ENCODE measurements at places on chromosomes 5 and 9.

GRCh38 chr5:62124266-62124665 lies 181.7 kb upstream of the KIF2A start:
- no peak for DNase-seq

DNA sequence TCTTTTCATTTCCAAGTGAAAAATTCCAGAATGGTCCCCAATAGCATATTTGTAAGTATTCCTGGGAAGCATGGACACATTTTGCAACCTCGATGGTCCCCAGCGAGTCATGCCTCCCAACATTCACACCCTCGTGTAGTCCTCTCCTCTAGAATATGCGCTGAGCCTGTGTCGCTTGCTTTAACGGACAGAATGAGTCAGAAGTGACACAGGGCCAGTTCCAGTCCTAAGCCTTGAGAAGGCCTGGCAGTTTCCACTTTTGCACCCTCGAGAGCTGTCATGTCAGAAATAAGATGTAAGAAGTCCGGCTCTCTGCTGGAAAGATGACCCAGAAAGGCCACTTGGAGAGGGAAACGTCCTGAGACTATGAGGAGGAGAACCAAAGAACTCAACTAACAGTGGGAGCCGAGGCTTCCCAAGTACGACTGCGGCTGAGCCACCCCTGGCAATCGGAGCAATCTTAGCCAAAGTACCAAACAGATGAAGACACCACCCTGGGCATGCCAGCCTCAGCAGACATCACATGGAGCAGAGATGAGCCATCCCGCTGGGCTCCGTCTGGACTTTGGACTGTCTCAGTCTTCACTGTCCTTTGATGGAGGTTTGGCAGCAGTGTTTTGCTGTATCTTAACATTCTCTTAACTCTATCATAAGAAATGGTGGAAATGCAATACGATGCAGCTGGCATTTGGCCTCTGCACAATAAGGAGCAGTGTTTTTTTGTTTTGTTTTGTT lies 42.6 kb upstream of the GFPT2 start:
- DNase-seq, result no peak

- DNase-seq, result no peak
These were observed 1165.3 kb downstream of the TAF11L14 start for GRCh38 chr5:18799482-18800128.

GRCh38 chr5:32123058-32123805 lies 50.9 kb downstream of the GOLPH3 start:
- no peak for DNase-seq

GRCh38 chr5:7471710-7472109 lies 75.8 kb downstream of the ADCY2 start:
- DNase-seq, result no peak

GRCh38 chr5:154333016-154333415 lies 112.8 kb upstream of the SAP30L start:
- no peak for DNase-seq

- DNase-seq, result peak; percentile 14
These were observed 260.3 kb upstream of the ADAMTS16 start for GRCh38 chr5:4879693-4880303.

GRCh38 chr5:14472986-14473567 lies 108.5 kb upstream of the OTULINL start:
- DNase-seq, result no peak

- no peak for DNase-seq
These were observed 88.9 kb downstream of the NUDT12 start for GRCh38 chr5:103473725-103474124.
